NCI-H1105 treated with DMSO at 0.1 percent for 48 hours (cell line): ENCODE measurements at places on chromosomes 1 and 21.

DNA sequence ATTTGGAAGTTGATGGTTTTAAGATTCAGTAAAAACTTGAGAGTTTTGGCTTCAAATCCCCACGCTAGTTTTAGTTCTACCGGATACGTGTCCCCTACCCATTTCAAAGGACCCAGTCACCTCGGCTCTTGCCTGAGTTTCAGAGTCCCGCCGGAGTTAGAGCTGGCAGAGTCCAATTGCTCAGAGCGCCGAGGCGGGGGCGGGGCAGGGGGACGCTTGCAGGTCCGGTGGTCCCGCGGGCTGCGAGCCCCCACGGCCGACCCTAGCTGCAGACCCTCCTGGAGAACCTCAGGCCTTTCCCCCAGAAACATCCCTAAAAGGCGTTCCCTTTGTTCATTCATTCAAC is 765 bp upstream of the VPS45 start:
- peak; percentile 81 for DNase-seq

- DNase-seq, result peak; percentile 94
Observed at GRCh38 chr1:11908095-11908675, 18.0 kb downstream of the KIAA2013 start.

DNA sequence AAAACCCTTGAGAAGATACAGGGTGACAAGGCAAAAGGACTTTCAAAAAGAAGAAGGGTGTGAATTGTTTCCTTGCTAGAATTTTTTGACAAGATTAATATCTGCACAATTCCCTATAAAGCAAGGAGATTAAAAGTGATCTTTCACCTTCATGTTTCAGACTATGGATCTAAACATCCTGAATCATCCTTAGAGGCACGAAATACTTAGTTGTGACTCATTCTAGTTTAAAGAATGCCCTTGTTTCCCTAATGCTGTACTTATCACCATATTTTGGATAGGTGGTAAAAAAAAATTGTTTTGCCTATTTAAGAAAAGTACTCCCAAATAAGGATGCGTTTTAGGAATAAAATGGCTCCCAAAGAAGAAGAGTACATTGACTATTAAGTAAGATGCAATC is 415.1 kb downstream of the LRRIQ3 start:
- DNase-seq, result no peak

- no peak for DNase-seq
Observed at GRCh38 chr1:197429372-197429771, 161.3 kb downstream of the CRB1 start.

GRCh38 chr1:172609528-172609927 is 49.4 kb upstream of the FASLG start:
- no peak for DNase-seq

- DNase-seq, result no peak
Observed at GRCh38 chr1:177959811-177960515, 9.9 kb downstream of the SEC16B start.

DNA sequence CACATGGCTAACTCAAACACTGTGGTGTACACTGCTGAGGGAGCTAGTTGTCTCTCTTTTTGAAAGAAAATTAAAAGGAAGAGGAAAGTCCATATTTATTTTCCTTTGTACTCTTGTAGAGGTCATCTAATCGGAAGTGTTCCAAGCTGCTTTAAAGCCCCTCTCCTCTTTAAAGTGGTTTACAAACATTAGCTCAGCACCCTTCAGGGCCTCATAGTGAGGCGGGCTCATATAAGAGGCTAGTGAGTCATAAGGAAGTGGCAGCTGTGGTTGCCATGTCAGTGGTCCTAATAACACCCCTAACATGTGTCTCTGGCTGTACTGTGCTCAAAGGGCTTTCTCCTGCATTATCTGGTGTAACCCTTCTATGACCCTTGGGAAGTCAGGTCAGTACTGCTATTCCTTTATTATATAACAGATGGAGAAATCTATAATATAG is 104.4 kb upstream of the SERBP1 start:
- no peak for DNase-seq

GRCh38 chr1:181179987-181180365 is 91.5 kb downstream of the IER5 start:
- DNase-seq, result peak; percentile 68

GRCh38 chr21:45995686-45996179 is 14.2 kb downstream of the COL6A1 start:
- DNase-seq, result no peak

GRCh38 chr21:27001526-27001925 is 34.6 kb upstream of the ADAMTS5 start:
- no peak for DNase-seq

- peak; percentile 54 for DNase-seq
Observed at GRCh38 chr1:25006770-25007169, 76.7 kb upstream of the RUNX3 start.

DNA sequence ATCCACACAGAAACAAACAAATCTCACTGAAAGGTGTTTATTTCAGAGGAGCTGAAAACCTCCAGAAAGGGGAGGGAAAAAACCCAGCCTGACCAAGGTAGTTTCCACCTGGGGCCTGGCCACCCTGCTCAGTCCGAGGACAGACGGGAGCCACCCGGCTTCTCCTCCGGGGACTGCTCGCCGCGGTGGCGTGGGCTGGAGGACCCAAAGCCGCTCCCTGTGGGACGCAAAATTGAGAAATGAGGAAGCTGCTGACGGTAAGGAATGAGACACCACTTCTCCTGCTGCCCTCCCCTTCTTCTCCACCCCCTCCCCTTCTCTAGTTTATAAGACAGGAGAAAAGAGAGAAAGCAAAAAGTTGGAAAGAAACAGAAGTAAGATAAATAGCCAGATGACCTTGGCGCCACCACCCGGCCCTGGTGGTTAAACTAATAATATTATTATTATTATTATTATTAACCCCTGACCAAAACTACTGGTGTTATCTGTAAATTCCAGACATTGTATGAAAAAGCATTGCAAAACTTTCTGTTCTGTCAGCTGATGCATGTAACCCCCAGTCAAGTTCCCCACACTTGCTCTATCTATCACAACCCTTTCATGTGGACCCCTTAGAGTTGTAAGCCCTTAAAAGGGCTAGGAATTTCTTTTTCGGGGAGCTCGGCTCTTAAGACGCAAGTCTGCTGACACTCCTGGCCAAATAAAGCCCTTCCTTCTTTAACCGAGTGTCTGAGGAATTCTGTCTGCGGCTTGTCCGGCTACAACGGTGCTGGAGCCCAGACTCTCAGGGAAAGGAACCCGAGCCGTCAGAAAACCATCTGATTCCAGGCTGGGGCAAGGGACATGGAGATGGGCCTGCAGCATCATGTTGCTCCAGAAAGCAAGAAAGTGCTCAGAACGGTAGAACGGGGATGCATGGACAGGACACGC is 12.5 kb downstream of the ITGB2 start:
- no peak for DNase-seq

GRCh38 chr1:62744611-62745577 is 39.0 kb upstream of the ATG4C start:
- no peak for DNase-seq

DNA sequence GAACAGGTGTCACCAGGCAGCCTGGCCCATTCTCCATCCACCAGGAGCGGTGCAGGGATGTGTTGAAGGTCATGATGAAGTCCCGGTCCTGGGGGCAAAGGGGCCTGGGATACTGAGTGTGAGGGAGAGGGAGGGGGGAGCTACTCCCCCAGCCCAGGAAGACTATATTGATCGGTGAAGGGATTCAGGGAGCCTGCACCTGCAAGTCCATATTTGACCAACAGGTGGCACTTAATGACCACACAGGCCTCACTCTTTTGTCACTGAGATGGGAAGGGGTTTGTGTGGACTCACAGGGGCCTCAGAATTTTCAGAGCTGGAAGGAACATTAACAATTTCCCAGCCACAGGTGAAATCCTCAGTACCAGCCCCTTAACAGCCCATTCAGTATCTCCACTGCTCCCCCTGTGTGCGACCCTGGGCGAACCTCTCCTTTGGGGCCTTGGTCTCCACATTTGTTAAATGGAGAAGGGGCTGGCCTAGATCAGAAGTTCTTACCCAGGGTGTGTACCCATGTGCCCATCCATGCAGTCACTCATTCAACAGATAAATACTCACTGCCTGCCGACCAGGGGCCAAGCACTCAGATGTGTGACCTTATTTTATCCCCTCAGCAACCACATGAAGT is 55.6 kb downstream of the NKAIN1 start:
- DNase-seq, result peak; percentile 65

GRCh38 chr1:27869719-27870085 is 2.6 kb upstream of the THEMIS2 start:
- DNase-seq, result no peak

- no peak for DNase-seq
Observed at GRCh38 chr1:57204942-57205787, 218.7 kb downstream of the DAB1 start.

- DNase-seq, result peak; percentile 38
Observed at GRCh38 chr1:68346188-68346808, 103.5 kb downstream of the RPE65 start.

DNA sequence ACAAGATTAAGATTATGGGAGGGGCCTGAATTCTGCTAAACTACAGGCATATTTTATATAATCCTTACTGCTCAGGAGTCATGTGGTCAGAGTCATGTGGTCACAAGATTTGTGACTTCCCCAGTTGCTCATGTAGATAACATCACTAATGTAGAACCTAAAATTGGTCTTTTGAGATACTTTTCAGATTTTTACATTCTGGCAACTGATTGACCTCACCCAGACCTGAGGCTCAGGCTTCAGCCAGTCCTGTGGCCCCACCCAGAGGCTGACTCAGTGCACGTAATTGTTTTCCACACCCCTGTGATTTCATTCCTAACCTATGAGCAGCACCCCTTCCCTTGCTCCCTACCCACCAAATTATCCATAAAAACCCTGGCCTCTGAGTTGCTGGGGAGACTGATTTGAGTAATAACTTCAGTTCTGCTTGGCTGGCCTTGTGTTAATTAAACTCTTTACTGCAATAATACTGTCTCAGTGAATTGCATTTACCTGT is 41.7 kb upstream of the ZNF326 start:
- peak; percentile 15 for DNase-seq

DNA sequence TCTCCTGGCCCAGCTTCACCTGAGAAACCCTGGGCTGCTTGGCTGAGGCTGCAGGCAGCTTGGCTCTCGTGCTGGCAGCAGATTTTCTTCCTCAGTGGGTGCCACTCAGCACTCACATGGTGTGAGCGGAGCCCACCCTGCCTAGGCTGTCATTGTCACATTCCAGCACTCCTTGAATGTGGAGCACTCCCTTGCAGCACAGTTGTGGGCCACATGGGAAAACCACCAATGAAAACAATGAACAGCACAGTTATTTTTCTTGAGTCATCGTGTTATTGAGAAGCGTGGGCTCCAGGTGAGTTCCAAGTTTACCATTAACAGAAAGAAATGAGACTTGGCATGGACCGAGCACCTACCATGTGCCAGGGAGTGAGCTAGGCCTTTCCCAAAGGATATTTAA is 27.2 kb upstream of the TRIM67 start:
- DNase-seq, result no peak

DNA sequence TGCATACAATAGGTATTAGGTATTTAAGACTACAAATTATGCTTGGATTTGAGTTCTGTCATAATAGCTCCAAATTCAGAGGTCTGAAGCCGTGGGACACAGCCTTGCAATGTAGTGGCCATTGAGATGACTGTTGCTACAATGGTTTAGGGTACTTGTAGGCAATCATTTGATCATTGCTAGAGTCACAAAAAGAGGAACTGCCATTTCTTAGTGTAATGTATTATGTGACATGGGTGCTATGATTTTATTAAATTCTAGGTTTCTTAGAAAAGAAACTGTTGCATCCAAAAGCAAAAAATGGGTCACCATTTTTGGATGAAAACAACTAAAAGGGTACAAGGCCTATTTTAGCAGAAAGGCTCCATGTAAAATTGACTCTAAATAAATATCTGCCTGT is 129.9 kb upstream of the ZNF644 start:
- no peak for DNase-seq

GRCh38 chr1:38071312-38072256 is 25.0 kb upstream of the POU3F1 start:
- no peak for DNase-seq

DNA sequence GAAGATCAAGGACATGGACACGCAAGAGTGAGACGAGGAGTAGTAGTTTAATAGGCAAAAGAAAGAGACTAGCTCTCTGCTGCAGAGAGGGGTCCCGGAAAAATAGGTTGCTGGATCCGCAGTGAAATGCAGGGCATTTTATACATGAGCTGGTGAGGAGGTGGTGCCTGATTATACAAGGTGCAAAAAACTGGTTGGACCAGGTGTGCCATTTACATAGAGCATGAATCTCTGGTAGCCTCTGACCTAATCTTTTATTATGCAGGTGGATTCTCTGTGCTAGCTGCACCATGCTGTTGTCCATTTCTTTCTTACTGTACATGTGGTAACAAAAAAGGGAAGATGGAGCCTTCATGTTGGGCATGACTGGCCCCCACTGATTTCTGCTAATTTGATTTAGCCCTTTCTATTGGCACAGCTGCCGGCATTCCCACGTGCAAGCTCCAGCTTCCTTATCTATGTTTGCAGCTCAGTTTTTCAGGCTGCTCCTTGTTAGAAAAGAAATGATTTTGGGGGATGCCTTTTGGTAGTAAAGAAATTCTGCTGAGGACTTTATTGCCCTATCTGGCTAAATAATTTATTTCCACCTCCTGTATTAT is 548.1 kb downstream of the BRINP3 start:
- no peak for DNase-seq

- DNase-seq, result no peak
Observed at GRCh38 chr1:2447276-2448097, 28.6 kb upstream of the PLCH2 start.

DNA sequence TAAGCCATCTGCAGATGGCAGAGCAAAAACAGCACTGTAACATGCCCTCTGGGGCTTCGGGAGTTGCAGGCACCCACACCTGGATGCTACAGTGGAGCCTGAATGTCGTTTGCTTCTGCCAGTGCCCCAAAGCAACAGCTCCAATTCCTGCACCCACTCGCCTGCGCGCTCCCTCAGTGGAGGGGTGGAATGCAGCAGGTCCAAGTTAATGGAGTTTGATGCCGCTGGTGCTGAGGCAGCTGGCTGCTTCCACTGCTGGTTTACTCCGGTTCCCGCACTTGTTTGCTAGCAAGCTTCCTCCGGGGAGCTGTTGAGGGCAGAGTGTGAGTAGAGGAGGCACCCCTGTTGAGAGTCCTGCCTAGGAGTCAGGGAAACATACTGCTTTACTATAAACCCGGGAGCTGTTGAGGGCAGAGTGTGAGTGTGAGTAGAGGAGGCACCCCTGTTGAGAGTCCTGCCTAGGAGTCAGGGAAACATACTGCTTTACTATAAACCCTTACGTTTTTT is 584.0 kb upstream of the TMPRSS15 start:
- DNase-seq, result no peak

GRCh38 chr1:232440325-232441035 is 189.5 kb downstream of the SIPA1L2 start:
- DNase-seq, result no peak

- DNase-seq, result no peak
Observed at GRCh38 chr21:36171741-36172331, 15.2 kb downstream of the DOP1B start.

GRCh38 chr1:11977625-11978024 is 2.6 kb upstream of the MFN2 start:
- no peak for DNase-seq

DNA sequence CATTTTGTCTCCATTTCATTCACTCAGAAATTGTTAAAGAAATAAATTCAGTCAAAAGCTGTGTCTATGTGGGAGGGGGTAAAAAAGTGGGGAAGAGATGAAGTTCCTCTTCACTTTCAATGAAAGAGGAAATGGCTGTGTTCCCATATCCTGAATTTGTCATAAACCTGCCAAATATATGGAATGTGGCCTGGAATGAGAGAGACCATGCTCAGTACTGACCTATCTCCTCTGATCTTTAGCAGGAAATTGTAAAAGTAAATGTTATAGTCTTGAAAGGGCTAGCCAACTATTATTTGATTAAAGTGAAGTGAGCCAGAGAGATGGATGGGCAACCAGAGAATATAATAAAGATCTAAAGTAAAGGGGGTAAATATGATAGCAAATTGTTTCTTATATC is 130.3 kb upstream of the C21orf91 start:
- DNase-seq, result no peak
